Inflammatory macrophage treated with lipopolysaccharide for 4 hours (primary cell): ENCODE measurements at places on chromosomes 1 and 21.
A peak's percentile ranks its signal among the peaks of the same experiment; 100 is the strongest.

GRCh38 chr1:18504609-18505008 lies 23.9 kb downstream of the KLHDC7A start:
- no peak for DNase-seq

DNA sequence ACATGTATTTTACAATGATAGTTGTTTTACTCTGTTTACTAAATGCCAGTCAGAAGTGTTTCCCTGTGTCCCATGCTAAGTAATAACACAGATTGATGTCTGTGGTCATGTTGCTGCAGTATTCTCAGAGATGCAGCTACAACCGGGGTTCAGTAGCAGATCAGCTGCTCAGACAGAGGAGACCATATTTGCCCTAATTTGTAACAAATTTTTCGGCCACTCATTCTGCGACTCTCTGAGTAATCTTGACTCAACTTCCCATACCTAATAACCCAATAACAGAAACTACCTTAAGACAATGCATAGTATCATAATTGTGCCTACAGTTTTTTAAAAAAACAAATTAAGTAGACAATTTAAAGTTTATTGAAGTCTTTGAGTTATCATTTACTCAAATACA lies 32.6 kb downstream of the NIBAN1 start:
- DNase-seq, result no peak

DNA sequence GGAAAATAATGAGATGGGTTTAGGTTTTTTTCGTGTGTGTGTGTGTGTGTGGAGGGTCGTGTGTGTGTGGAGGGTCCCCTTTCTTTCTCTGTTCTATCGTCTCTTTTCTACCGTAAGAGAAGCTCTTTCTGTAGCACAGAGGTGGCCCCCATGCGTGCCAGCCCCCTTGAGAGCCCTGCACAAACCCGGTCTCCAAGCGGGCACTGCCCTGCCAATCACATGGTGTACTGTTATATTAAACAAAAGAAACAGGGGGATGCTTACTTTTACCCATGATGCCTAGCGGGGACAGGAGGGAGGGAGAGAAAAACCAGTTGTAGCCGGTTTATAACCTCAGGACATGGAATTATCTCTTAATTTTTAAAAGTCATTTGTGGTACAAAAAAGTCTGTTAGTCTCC lies 41.0 kb downstream of the GATAD2B start:
- no peak for DNase-seq

- no peak for DNase-seq
These were observed 16.8 kb downstream of the ADAR start for GRCh38 chr1:154591206-154591605.

DNA sequence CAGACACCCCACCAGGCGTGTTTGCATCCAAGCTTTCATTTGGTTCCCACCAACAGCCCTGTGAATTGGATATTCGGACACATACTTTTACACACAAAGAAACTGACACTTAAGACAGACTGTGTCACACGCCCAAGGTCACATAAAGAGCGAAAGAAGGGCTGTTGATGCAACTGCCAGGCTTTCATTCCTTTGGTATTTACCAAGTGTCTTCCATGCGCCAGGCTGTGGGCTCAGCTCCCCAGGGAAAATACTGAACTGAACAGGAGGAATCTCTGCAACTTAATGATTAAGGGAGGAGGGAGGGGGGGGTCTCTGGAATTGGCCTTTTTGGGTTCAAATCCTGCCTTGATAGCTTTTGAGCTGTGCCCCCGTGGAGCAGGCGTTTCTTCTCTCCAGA lies 122.8 kb downstream of the ACTL8 start:
- no peak for DNase-seq

GRCh38 chr1:175889848-175890247 lies 146.5 kb upstream of the TNR start:
- no peak for DNase-seq

DNA sequence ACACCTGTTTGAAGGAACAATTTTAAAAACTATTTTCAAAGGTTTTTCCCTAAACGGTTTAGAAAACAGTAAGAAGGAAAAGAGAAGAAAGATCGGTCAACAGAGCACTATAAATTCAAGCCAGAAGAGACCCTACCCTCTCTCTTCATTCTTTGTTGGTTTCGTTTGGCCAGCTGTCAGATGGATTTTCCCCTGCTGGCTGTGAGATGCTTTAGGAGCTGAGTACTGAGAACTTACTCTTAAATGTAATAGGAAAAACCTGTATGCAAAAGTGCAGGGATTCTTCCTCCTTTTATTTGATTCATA lies 1.3 kb upstream of the TXNIP start:
- DNase-seq, result no peak

DNA sequence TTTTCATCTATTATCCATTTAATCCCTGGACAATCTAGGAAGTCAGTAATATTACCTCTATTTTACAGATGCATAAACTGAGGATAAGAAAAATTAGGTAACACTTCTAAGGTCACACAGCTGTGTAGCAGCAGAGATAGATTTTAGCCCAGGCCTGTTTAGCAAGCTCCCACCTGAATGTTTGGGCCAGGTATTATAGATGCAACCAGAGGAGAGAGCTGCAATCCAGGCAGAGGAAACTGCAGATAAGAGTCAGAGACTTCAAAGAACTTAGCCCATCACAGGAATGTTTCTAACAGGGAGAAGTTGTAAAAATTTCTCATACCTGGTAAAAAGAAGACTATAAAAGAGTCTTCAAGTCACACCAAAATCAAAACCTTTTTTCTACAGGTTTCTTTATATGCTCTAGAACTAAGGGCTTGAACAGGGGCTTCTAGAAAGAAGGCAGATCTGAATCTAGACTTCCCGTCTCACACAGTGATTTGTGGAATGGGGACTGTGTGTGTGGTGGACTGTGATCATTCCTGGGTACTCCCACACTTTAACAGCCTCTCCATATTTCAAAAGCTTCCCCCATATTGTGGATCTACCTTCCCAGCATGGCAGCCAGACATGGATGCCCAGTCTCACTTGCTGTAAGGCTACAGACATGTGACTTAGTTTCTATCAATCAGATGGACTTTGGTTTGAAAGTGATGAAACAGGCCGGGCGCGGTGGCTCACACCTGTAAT lies 128.7 kb downstream of the TLR5 start:
- no peak for DNase-seq

DNA sequence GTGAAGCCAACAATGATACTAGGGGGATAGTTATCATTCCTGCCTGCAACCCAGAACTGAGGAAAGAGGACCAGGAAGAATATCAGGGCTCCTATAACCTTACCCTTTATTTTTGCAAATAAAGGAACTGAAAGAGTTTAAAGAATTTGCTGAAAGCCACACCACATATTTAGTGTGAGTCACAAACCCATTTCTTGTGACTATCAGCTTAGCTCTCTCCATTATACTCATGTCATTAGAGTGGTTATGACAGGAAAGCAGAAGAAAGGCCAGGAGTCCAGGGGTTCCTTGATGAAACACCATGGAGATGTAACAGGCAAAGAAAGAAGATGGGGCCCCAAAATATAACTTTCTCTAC lies 141.1 kb upstream of the SAMSN1 start:
- peak; percentile 91 for DNase-seq

GRCh38 chr1:189983166-189983890 lies 494.3 kb downstream of the BRINP3 start:
- DNase-seq, result no peak

GRCh38 chr1:100955322-100955721 lies 59.4 kb downstream of the SLC30A7 start:
- no peak for DNase-seq

GRCh38 chr1:28577052-28577678 lies 14.9 kb upstream of the RAB42 start:
- peak; percentile 45 for DNase-seq

DNA sequence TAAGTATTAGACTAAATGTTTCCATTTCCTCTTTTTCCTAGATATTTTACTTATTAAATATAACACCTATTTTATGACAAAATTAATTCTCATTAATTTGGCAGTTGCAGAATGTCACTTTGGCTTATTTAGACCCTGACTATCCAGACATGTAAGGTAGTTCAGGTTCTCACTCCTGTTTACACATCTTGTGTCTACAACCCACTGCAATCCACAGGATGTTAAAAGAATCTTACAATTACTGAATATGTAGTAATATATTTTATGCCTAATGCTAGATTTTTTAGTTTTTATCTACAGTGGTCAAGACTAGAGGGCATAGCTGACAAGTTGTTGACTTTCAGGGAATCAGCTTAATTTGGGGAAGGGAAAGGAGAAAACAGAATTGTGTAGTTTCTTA lies 346.7 kb downstream of the USP25 start:
- no peak for DNase-seq

DNA sequence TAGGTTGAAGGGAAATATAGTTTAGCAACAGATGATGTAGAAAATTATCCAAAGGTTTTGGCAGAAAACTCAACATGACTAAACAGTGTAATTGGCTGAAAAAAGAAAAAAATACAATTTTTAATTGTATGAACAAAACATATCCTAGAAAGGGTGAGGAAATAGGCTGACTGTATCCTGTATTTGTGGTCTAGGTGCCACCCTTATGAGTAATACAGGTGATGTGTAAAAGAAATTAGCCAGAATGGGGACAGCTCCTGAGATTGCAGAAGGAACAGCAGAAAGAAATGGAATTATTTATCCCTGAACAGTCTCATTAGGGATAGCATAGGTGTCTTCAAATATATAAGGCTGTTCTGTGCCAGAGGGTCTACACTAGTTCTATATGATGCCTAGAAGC lies 24.6 kb downstream of the DNASE2B start:
- DNase-seq, result no peak

DNA sequence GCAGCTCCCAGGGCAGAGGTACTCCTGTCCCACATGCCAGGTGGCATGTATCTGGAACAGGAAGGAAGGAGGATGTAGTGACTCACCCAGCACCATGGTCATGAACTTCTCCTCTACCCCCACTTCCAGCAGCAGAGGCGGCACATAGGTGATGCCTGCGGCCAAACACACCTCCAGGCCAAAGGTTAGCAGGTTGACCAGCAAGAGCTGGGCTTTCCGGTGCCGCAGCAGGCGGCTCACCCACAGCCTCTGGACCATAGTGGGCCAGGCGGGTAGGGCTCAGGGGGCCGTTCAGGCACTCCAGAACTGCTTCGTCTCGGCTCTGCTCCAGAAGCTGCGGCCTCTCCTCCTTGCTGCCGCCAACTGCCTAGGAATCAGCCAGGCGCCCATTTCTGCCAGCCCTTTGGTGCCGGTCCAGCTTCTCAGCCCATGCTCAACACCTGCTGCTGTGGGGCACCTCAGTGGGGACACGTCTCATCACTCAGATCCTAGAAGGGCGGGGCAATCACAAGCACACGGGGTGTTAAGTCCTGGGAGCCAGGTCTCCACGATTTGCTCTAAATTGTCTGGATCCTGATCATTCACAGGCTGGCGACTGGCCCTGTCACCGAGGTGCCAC lies 15.8 kb downstream of the SLC45A3 start:
- no peak for DNase-seq

GRCh38 chr1:200751717-200752116 lies 13.0 kb downstream of the CAMSAP2 start:
- no peak for DNase-seq

DNA sequence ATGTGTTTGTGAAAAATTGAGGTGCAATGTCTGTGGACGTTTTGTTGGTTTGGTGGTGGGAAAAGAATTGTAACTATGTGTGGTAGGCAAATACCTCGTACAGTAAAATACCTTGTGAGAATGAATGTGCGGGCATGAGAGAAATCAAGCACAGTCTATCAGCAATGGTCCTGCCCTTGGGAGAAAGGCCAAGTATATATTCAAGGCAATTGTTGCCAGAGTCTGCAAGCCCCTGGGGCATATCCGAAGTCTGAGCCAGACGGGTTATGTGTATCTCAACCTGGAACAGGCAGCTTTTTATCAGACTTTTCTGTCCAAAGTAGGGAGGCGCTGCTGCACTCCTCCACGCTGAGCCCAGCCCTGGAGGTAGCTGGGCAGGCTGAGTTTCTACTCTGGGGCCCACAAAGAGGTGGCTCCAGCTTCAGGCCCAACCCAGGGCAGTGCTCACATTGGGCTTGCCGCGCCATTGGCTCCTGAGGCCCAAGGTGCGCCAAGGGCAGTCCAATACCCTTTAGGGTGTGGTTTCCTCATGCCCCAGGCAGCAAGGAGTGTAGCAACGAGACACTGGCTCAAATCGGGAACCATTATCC lies 9.4 kb upstream of the GNL2 start:
- DNase-seq, result no peak

- peak; percentile 12 for DNase-seq
These were observed 10.6 kb upstream of the COL6A1 start for GRCh38 chr21:45970674-45971615.
